ENCODE measurements at places on chromosomes 3 and 15. TPM values are rescaled to one million over a fixed set of nuclear protein-coding genes. Genes with fewer than 3 reads are reported as not detected.

The CADM2 gene
- not detected for total RNA-seq

The EFCAB12 gene
- 0.55 TPM for total RNA-seq

The NMNAT3 gene
- 0.73 TPM for total RNA-seq

The GOLGA8O gene
- total RNA-seq: 3.3 TPM

The MAP6D1 gene
- total RNA-seq: 0.58 TPM

The TMOD2 gene
- total RNA-seq: 7.3 TPM

The LSAMP gene
- total RNA-seq: not detected

The C3orf22 gene
- total RNA-seq: not detected

The NLGN1 gene
- not detected for total RNA-seq

All from activated naive CD4-positive, alpha-beta T cell treated with anti-CD3 and anti-CD28 coated beads, Interleukin-2, amount 10 ng/mL, durations not matched to agents 5 hours and 36 hours (primary cell).